ENCODE measurements at places on chromosomes 5 and 9. TPM values are rescaled to one million over a fixed set of nuclear protein-coding genes. Genes with fewer than 3 reads are reported as not detected.
A peak's percentile ranks its signal among the peaks of the same experiment; 100 is the strongest.

The SPINK4 gene
- total RNA-seq, result not detected

The NPR3 gene
- total RNA-seq, result 86.9 TPM

The CCDC192 gene
- not detected for total RNA-seq

The APBA1 gene
- 4.6 TPM for total RNA-seq

The CDO1 gene
- 31.7 TPM for total RNA-seq

DNA sequence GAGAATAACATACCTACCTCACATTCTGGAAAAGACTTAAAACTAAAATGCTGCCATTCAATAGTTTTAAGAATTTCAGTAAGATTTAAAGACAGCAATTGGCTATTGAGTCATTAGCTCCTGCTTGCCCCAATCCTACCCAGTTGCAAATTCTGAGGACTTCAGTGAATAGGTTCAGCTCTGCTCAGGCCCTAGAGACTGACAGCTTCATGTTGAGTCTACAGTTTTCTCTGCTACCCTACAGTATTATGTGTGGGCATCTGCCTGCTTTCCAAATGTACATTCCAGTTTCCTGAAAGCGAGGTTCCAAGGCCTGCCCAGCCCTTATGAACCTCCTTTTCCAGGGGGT is 61.5 kb downstream of the ARSB start:
- H3K27me3 ChIP-seq, result no peaks in the 10 kb centered on the region
- no peaks in the 10 kb centered on the region for H3K4me1 ChIP-seq
- H3K4me3 ChIP-seq, result no peak overlapping the region
- H3K36me3 ChIP-seq, result no peaks in the 10 kb centered on the region
- no peak for DNase-seq

DNA sequence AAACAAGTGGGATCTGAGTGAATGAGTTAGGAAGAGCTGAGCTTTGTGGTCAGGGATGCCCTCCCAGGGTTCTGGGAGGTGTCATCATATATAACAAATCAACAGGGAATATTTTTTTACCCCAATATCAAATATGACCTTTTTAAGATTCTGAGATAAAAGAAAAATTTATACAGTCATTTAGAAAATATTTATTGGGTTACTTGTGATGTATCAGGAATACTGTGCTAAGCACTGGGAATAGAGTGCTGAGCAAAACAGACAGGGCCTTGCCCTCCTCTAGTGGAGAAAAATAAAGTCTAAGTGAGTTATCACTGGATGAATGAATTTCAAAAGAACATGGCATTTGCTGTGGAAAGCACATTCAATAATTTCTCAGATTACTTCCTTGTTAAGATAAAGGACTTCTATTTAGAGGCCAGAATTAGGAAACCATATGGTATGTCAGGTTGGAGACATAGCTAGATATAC is 102.9 kb downstream of the BOD1 start:
- no peaks in the 10 kb centered on the region for H3K4me1 ChIP-seq
- no peak overlapping the region for H3K4me3 ChIP-seq
- H3K27ac ChIP-seq, result no peak overlapping the region
- no peaks in the 10 kb centered on the region for H3K27me3 ChIP-seq

DNA sequence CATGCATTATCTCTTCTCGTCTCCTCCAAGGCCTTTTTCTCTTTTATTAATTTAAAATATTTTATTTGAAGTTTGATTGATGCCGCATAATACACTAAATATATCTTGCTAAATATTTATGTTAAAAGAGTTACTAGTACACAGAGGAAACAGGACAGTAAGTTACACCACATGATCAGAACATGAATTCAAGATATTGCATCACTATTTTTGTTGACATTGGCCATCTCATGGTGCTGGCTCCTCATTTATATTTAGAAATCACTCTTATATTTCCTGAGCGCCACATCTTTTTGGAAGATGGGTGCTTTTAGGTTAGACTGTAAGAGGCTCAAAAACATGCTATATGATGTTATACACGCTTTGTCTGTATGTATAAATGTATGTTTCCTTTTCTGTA is 23.0 kb downstream of the SPEF2 start:
- no peaks in the 10 kb centered on the region for H3K27me3 ChIP-seq
- no peak for DNase-seq
- no peaks in the 10 kb centered on the region for H3K4me1 ChIP-seq
- H3K36me3 ChIP-seq, result peaks cover 6% of the 10 kb centered on the region
- H3K4me3 ChIP-seq, result no peak overlapping the region

DNA sequence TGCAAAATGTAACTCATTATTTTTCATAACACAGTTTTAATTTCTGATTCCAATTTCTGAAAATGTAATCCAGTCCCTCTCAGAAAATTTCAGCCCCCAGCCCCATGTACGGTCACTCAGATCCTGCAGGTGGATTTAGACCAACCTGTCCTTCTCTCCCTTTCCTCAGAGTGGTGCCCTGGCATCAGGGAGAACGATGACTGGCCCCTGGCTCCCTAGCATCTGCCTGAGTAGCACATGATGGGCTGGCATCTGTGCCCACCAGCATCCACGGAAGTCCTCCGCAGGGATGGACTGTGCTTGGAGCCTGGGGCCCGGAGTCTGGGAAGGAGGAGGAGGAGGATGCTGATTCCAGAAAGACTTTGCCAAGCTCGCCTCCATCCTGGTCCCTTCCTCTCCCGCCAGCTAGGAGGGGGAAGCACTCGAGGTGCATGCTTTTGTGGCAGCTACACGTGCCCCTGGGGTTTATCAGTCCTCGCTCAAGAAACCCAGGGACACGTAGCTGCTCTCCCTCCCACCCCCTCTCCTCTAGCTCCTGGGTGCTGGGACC is 54.4 kb upstream of the RUFY1 start:
- no peaks in the 10 kb centered on the region for H3K36me3 ChIP-seq
- no peak overlapping the region for H3K4me3 ChIP-seq
- DNase-seq, result no peak
- no peak overlapping the region for H3K27ac ChIP-seq
- no peaks in the 10 kb centered on the region for H3K4me1 ChIP-seq

GRCh38 chr9:8750639-8751051 is 951.1 kb upstream of the DMAC1 start:
- H3K4me3 ChIP-seq, result no peak overlapping the region
- no peaks in the 10 kb centered on the region for H3K36me3 ChIP-seq
- no peak overlapping the region for H3K27ac ChIP-seq

DNA sequence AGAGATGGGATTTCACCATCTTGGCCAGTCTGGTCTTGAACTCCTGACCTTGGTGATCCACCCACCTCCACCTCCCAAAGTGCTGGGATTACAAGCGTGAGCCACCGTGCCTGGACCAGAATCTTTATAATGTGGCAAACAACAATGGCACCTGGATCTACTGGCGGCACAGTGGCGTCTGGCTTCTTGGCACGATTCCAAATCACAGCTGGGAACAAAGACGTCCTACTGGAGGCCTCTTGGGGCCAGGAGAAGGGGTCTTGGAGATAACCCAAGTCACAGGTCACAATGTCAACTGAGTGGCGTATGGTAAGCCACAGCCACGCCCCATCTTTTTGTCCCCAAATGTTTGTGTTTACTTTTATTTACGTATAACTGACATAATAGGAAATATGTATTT is 77.8 kb upstream of the RAPGEF1 start:
- peak; percentile 50 for DNase-seq
- no peak overlapping the region for H3K4me3 ChIP-seq

GRCh38 chr5:118863345-118863744 is 125.0 kb downstream of the DTWD2 start:
- H3K27ac ChIP-seq, result no peak overlapping the region
- H3K36me3 ChIP-seq, result no peaks in the 10 kb centered on the region
- H3K4me1 ChIP-seq, result no peaks in the 10 kb centered on the region
- H3K4me3 ChIP-seq, result no peak overlapping the region
- DNase-seq, result no peak

DNA sequence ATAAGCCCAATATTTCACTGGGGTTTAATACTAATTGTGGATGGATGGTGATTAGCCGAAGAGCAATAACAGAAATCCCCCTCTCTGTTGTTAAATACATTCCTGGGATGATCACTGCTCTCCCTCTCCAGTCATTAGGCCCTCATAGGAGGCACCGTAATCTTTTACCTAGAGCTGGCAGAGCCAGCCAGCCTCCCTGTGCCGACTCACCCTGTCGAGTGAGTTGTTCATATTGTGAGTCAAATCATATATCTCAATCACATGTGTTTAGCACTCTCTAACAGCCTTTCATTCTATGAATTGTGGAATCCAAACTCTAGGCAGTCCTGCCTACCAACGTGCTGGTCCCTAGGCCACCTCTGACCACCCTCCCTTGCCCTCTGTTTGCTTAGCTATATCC is 771.0 kb downstream of the IRX1 start:
- H3K4me1 ChIP-seq, result no peaks in the 10 kb centered on the region
- H3K4me3 ChIP-seq, result no peak overlapping the region
- no peaks in the 10 kb centered on the region for H3K27me3 ChIP-seq
- no peak for DNase-seq
- no peak overlapping the region for H3K27ac ChIP-seq

DNA sequence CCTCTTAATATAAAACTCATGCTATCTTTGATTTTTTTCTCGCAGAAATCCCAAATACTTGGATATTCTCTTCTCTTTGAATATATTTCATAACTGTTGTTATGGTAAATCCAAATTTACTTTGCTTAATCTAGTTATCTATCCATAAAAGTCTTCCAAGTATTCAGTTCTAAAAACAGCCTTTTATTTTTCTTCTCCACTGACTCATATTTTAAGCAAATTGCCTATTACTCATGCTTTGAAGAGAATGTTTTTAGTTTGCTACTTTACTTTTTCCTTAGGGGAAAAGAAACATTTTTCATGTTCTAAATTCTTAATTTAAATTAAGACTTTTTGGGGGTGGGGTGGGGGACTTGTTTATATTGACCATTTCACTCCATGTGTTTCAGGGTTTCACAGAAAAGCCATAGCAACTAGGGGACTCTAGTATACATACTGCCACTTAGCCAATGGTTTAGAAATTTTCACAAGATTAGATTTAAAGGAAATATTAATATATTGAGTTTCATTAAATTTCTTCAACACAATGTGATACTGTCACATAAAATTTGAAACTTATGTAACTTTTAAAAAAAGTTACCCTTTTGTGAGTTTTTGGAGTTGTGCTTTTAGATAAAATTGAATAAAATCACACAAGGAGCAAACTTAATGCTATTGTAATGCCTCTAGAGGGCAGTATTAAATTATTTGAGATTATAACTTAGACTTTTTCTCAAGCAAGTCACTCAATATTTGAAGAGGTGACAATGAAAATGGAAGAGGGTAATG is 545.8 kb upstream of the ARRDC3 start:
- no peak for DNase-seq
- H3K27ac ChIP-seq, result no peak overlapping the region
- H3K36me3 ChIP-seq, result no peaks in the 10 kb centered on the region
- no peak overlapping the region for H3K4me3 ChIP-seq
- H3K27me3 ChIP-seq, result no peaks in the 10 kb centered on the region

GRCh38 chr5:133290669-133291240 is 238.9 kb downstream of the HSPA4 start:
- no peaks in the 10 kb centered on the region for H3K4me1 ChIP-seq
- no peak overlapping the region for H3K4me3 ChIP-seq
- H3K36me3 ChIP-seq, result no peaks in the 10 kb centered on the region
- H3K27ac ChIP-seq, result no peak overlapping the region
- H3K27me3 ChIP-seq, result no peaks in the 10 kb centered on the region

- no peak overlapping the region for H3K4me3 ChIP-seq
- no peak for DNase-seq
- no peaks in the 10 kb centered on the region for H3K36me3 ChIP-seq
- H3K4me1 ChIP-seq, result peaks cover 65% of the 10 kb centered on the region
- H3K27ac ChIP-seq, result peak overlapping the region; percentile 88
These were observed 10.4 kb downstream of the CXXC5 start for GRCh38 chr5:139658501-139658927.

DNA sequence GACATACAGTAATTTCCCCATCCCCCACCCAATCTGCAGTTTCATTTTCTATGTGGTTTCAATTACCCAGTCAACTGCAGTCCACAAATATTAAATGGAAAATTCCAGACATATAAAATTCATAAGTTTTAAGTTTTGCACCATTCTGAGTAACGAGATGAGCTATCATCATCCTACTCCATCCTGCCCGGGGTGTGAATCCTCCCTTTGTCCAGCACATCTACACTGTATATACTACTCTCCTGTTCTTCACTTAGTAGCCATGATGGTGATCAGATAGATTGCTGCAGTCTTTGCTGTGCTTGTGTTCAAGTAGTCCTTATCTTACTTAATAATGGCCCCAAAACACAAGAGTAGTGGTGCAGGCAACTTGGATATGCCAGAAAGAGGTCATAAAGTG is 11.3 kb downstream of the OXCT1 start:
- no peaks in the 10 kb centered on the region for H3K27me3 ChIP-seq
- no peak overlapping the region for H3K4me3 ChIP-seq
- H3K4me1 ChIP-seq, result peaks cover 2% of the 10 kb centered on the region
- H3K36me3 ChIP-seq, result peaks cover 11% of the 10 kb centered on the region
- DNase-seq, result no peak

Data from lung (tissue), 17 donors.